ENCODE measurements at places on chromosomes 7 and 10. TPM values are rescaled to one million over a fixed set of nuclear protein-coding genes. Genes with fewer than 3 reads are reported as not detected.

Gene LRRC61
- total RNA-seq: 10.2 TPM

Gene EGR2
- 0.37 TPM for total RNA-seq

Gene ANLN
- 18.4 TPM for total RNA-seq

Gene NODAL
- not detected for total RNA-seq

Gene C10orf120
- not detected for total RNA-seq

Gene SH2B2
- total RNA-seq: 11.6 TPM

Gene PALD1
- total RNA-seq: 15.5 TPM

Gene FGFBP3
- 7.5 TPM for total RNA-seq

DNA sequence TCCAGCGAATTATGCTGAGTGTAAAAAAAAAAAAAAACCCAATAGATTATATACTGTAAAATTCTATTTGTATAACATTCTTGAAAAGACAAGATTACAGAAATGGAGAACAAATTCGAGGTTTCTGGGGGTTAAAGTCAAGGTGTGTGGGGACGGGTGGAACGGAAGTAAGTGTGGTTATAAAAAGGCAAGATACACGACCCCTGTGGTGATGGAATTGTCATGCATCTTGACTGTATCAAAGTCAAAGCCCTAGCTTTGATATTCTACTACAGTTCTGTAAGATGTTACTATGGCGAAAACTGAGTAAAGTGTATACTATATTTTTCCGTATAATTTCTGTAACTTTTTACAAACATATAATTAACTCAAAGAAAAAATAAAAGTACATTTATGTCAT lies 718.2 kb upstream of the PCDH15 start:
- no peak overlapping the region for H3K4me3 ChIP-seq
- no peaks in the 10 kb centered on the region for H3K36me3 ChIP-seq
- peaks cover 5% of the 10 kb centered on the region for H3K4me1 ChIP-seq
- H3K27me3 ChIP-seq: no peaks in the 10 kb centered on the region

DNA sequence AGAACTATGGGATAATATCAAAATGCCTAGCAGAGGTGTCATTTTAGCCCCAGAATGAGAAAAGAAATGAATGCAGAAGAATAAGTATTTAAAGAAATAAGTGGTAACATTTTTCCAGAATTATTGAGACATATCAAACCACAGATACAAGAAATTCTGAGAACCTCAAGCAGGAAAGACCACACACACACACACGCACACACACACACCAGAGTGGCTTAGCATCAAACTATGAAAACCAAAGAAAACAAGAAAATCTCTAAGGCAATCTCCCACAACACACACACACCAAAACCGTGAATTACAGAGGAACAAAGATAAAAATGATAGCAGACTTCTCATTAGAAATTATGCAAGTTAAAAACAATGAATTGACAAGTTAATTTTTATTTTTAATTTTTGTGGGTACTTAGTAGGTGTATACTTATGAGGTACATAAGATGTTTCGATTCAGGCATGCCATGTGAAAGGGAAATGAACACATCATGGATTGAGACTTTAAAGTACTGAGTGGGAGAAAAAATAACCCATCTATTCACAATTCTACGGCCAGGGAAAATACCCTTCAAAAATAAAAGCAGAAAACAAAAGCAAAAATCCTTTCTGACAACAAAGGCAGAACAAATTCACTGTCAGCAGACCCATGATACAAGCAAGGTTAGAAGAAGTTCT lies 14.6 kb downstream of the PPIF start:
- H3K4me3 ChIP-seq: no peak overlapping the region
- H3K27me3 ChIP-seq: peaks cover 2% of the 10 kb centered on the region
- DNase-seq: no peak
- no peaks in the 10 kb centered on the region for H3K4me1 ChIP-seq

GRCh38 chr10:90930070-90930837 lies 9.4 kb upstream of the ANKRD1 start:
- H3K27me3 ChIP-seq: peaks cover 11% of the 10 kb centered on the region
- H3K36me3 ChIP-seq: no peaks in the 10 kb centered on the region
- DNase-seq: no peak
- no peak overlapping the region for H3K4me3 ChIP-seq

DNA sequence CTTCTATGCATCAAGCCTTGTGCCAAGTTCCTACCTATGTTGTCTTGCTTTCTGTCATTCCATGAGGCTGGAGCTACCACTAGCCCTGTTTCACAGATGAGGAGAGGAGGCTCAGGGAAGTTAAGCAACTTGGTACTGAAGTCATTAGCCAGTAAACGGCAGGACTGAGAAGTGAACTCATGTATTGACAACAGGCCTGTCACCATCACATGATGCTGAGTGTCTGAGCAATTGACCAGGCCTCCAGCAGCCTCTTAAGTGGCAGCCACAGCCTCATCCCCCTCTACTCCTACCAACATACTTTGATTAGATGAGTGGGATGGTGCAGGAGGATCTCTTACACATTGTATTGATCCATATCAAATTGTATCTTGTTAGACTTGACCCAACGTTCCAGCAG lies 317.6 kb downstream of the GRID1 start:
- H3K27ac ChIP-seq: no peak overlapping the region
- no peak overlapping the region for H3K4me3 ChIP-seq
- H3K4me1 ChIP-seq: peaks cover 2% of the 10 kb centered on the region
- H3K36me3 ChIP-seq: no peaks in the 10 kb centered on the region
- no peak for DNase-seq
- H3K27me3 ChIP-seq: no peaks in the 10 kb centered on the region

DNA sequence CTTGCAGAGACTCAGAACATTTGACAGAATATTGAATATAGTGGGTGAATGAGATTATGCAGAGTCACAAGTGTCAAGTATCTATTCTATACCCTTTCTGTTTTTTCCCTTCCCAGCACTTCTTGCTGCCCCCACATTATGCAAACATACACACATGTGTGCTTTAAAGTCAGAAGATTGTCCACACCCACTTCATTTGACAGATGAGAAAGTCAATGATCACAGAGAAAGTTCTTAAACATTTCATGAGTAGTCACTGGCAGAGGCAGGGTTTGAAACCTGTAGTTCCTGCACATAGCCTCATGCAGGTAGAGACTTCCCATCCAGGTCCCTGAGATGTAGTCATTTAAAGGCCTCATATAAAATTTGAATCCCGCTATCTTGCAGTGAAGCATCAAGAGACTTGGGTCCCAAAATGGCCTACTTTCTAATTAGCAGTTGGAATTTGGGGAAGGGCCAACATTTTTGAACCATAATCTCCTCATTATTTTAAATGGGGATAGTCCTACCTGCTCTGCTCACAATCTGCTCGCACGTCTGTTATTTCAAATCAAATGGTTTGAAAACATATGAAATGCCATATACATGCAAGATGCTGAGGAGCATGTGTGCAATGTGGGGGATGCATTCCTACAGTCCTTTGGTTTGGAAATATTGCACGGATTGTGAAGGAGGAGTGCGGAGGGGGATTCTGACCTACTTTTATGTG lies 217.8 kb downstream of the STK31 start:
- no peaks in the 10 kb centered on the region for H3K36me3 ChIP-seq
- H3K27ac ChIP-seq: no peak overlapping the region
- H3K4me1 ChIP-seq: no peaks in the 10 kb centered on the region

- H3K27me3 ChIP-seq: peaks cover 5% of the 10 kb centered on the region
- H3K4me1 ChIP-seq: no peaks in the 10 kb centered on the region
- H3K4me3 ChIP-seq: no peak overlapping the region
- no peak for DNase-seq
Observed at GRCh38 chr7:154684666-154685563, 318.0 kb downstream of the PAXIP1 start.

DNA sequence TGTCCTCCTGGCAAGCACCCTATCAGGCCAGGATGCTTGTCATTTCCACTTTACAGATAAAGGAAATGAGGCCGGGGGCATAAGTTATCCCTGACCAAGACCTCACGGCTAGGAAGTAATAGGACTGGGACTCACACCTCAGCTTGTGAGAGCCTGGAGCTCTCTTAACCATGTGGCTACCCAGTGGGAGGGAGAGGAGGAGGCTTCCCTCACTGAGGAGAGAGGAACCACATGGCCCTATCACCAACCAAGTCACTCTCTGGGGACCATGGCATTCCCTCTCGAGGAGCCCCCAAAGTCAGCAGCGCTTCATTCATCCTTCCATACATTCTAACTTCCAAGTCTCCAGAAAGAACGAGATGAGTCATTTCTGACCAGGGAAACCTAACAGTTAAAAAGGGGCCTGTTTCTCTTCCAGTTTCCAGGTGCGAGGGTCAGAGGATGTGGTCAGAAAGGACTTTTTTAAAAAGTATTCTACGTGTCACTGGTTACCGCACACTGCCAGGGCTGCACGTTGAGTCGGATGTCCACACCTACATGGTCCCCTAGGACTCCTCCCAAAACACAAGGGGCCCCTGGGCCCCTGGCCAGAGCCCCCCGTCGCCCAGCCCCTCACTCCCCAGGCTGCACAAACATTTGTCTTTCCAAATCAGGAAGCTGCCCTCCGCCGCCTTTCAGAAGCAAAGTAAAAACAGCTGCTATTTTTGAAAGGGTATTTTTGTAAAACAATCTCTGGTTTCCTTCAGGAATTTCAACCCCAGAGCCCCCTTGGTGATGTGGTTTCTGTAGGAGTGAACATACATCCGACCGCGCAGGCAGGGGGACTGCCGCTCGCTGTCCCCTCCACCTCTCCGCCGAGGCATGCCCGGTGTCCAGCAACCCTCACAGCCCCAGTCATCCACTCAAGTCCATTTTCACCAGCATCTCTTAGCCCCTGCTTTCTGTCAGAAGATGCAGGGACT lies 128.2 kb upstream of the CHST15 start:
- H3K27ac ChIP-seq: no peak overlapping the region
- DNase-seq: no peak
- H3K4me1 ChIP-seq: peaks cover 9% of the 10 kb centered on the region

- H3K4me3 ChIP-seq: peak overlapping the region; percentile 72
- peak; percentile 37 for DNase-seq
- H3K27me3 ChIP-seq: peaks cover 4% of the 10 kb centered on the region
- H3K27ac ChIP-seq: no peak overlapping the region
- no peaks in the 10 kb centered on the region for H3K36me3 ChIP-seq
Observed at GRCh38 chr10:127195571-127196281, 665 bp downstream of the INSYN2A start.

GRCh38 chr10:1368842-1369171 lies 312.6 kb downstream of the WDR37 start:
- H3K27me3 ChIP-seq: peaks cover 5% of the 10 kb centered on the region
- no peak overlapping the region for H3K27ac ChIP-seq
- no peak overlapping the region for H3K4me3 ChIP-seq
- DNase-seq: peak; percentile 68

- H3K27me3 ChIP-seq: peaks cover 7% of the 10 kb centered on the region
- H3K4me3 ChIP-seq: no peak overlapping the region
- no peaks in the 10 kb centered on the region for H3K4me1 ChIP-seq
Observed at GRCh38 chr10:112137154-112137987, 46.2 kb downstream of the GPAM start.

DNA sequence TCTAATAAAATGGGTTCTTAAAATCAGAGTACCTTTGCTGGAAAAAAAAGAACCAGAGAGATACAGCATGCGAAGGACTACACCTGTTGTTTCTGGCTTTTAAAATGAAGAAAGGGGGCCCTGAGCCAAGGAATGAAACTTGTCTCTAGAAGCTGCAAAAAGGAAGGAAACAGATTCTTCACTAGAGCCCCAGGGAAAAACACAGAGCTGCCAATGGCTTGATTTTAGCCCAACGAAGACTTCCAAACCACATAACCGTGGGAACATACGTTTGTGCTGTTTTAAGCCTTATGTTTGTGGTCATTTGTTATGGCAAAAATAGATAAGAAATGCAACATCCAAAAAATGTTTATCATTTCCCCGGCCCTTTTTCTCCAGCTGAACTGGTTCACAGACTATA lies 780.0 kb downstream of the SORCS1 start:
- no peaks in the 10 kb centered on the region for H3K36me3 ChIP-seq
- no peak overlapping the region for H3K27ac ChIP-seq
- peaks cover 3% of the 10 kb centered on the region for H3K27me3 ChIP-seq

DNA sequence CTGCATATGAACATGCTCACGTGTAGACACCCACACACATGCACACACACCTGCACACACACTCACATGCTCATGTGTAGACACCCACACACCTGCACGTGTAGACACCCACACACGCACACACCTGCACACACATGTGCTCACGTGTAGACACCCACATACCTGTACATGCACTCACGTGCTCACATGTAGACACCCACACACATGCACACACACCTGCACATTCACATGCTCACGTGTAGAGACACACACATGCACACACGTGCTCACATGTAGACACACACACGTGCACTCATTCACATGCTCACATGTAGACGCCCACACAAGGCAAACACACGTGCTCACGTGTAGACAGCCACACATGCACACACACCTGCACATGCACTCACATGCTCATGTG lies 275.8 kb downstream of the PTPRN2 start:
- H3K4me1 ChIP-seq: no peaks in the 10 kb centered on the region
- no peak overlapping the region for H3K27ac ChIP-seq
- peaks cover 8% of the 10 kb centered on the region for H3K27me3 ChIP-seq
- H3K36me3 ChIP-seq: peaks cover 35% of the 10 kb centered on the region

DNA sequence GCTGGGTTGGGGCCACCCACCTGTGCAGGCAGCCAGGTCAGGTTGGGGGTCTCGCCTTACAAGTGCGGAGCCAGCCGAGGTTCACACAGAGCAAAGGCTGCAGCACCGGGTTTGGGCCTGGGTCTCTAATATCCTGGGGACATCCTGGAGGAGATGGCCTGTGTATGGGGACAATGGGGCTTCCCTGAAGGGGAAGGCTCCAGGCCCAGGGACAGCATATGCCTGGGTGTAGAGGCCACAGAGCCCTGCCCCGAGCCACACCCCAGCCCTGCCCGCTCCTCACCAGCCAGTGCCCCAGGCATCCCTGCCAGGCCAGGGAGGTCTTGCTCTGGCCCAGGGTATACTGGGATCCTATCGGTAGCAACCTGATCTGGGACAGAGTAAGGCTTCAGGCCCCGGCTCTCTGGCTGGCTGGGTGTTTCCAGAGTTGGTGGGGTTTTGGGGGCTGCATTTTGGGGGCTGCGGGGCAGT lies 9.1 kb downstream of the TTYH3 start:
- H3K36me3 ChIP-seq: no peaks in the 10 kb centered on the region
- peaks cover 18% of the 10 kb centered on the region for H3K4me1 ChIP-seq
- H3K27me3 ChIP-seq: peaks cover 3% of the 10 kb centered on the region
- DNase-seq: no peak

- peak; percentile 28 for DNase-seq
- peaks cover 26% of the 10 kb centered on the region for H3K4me1 ChIP-seq
- peaks cover 10% of the 10 kb centered on the region for H3K36me3 ChIP-seq
- peak overlapping the region; percentile 96 for H3K27ac ChIP-seq
Observed at GRCh38 chr10:103917302-103918052, 507 bp downstream of the STN1 start.

DNA sequence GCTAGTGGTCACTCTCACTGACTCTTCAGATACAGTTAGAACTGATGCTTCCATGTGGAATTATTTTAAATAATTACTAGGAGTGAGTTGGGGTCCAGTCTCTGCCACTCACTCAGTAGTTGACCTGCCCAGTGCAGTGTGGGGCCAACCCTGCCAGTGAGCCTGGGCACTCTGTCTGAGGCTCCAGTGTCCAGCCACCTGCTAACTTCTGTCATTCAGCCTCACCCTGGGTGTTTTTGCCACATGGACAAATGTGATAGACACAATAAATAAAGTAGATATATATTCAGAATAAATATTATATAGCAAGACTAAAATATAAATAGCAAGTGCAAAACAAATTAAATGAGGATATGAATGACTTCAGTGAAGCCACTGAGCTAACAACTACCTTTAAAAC lies 7.2 kb downstream of the INSYN2A start:
- no peak overlapping the region for H3K27ac ChIP-seq
- peaks cover under 1% of the 10 kb centered on the region for H3K27me3 ChIP-seq
- H3K4me1 ChIP-seq: peaks cover 3% of the 10 kb centered on the region
- no peak for DNase-seq
- no peak overlapping the region for H3K4me3 ChIP-seq
- peaks cover 8% of the 10 kb centered on the region for H3K36me3 ChIP-seq
